ENCODE measurements at places on chromosomes 5 and 9.
A peak's percentile ranks its signal among the peaks of the same experiment; 100 is the strongest.

GRCh38 chr9:78695519-78695918, 398.6 kb downstream of the PSAT1 start:
- no peak for DNase-seq

- DNase-seq, result no peak
Observed at GRCh38 chr5:134468921-134469400, 56.5 kb upstream of the JADE2 start.

GRCh38 chr5:149426931-149427330, 47.8 kb upstream of the IL17B start:
- DNase-seq, result no peak

GRCh38 chr9:69250681-69251080, 74.3 kb upstream of the ENTREP1 start:
- DNase-seq, result no peak

DNA sequence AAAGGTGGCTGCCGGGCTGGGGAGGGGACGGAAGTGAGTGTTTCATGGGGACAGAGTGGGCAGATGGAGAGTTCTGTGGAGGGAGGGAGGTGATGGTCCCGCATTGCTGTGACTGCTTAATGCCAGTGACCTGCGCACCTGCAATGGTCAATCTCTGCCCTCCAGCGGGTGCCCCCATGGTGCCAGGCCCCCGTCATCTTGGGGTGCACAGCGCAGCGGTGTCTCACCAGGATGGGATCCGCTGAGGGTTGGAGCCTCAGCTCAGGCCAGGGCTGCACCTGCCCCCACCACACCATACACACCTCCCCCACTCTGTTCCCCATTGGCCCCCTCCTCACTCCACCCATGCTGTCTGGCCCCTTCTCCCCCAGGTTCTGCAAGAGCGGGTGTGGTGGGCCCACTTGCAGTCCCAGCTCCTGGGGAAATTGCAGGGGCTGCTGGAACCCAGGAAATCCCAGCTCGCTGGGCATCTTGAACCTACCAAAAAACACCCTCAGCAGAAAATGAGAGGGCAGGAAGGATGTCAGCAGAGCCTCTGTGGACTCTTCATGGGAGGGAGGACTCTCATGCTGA, 12.1 kb upstream of the CAMSAP1 start:
- no peak for DNase-seq

GRCh38 chr9:121813519-121814210, 162.2 kb downstream of the DAB2IP start:
- DNase-seq, result no peak

GRCh38 chr5:104594850-104595249, 1032.3 kb upstream of the NUDT12 start:
- DNase-seq, result no peak

GRCh38 chr9:91783411-91783810, 166.6 kb downstream of the ROR2 start:
- DNase-seq, result no peak

DNA sequence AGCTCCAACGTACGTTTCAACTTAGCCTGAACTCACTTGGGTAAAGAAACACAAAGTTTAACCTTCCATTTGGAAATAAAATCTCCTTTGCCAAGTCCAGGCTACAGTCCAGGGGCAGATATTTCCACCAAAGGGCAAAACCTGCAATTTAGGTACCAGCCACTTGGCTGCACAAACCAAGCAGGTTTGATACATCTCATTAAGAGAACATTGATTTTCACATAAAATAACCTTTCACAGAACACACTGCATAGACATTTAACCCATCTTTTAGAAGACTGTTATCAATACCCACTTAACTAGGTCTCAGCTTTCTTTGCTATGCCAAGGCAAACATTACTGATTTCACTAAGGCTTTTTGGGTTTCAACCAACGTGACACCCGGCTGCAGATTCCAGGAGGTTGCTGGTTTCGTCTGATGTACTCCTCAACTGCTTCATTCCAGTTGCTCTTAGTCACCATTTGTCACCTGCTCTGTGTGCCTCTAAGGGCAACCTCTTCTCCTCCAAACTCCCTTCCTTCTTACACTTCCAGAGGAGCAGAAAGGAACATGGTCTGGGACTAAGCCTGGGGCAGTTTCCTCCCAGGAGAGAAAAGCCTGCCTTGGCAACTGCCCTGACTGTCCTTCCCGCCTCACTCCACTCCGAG, 67.1 kb downstream of the EPB41L4B start:
- peak; percentile 33 for DNase-seq

DNA sequence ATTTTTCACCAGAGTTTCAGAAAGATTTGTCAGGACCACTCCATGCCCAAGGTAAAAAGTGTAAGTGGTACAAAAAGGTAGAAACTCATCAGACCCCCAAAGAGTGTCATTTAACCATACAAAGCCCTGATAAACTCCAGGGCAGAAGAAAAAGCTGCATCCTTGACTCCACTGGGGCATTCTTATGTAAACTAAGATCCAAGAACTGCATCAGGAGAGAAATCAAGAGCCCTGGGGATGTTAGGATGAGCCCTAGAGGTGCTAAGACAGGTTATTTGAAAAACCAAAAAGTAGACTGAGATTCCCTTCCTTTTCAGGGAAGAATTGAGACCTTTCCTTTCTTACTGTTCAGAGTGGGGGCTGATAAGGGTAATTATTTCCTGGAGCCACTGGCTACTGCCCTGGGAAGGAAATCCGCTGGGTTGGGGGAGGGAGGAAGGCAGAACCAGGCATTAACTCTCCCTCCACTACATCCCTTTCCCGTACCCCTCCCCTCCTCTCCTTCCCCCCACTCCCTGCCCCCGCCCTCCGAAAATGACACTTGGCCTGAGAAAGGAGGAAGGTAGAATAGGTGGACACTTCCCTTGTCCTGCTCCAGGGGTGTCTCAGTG, 54.7 kb downstream of the FXN start:
- DNase-seq, result no peak

- no peak for DNase-seq
Observed at GRCh38 chr5:40071870-40072269, 607.8 kb upstream of the PTGER4 start.

GRCh38 chr5:82185851-82186250, 92.3 kb downstream of the RPS23 start:
- DNase-seq, result no peak

- no peak for DNase-seq
Observed at GRCh38 chr9:9920425-9921060, 692.3 kb downstream of the PTPRD start.

GRCh38 chr9:98563212-98563907, 145.4 kb downstream of the GABBR2 start:
- DNase-seq, result no peak

DNA sequence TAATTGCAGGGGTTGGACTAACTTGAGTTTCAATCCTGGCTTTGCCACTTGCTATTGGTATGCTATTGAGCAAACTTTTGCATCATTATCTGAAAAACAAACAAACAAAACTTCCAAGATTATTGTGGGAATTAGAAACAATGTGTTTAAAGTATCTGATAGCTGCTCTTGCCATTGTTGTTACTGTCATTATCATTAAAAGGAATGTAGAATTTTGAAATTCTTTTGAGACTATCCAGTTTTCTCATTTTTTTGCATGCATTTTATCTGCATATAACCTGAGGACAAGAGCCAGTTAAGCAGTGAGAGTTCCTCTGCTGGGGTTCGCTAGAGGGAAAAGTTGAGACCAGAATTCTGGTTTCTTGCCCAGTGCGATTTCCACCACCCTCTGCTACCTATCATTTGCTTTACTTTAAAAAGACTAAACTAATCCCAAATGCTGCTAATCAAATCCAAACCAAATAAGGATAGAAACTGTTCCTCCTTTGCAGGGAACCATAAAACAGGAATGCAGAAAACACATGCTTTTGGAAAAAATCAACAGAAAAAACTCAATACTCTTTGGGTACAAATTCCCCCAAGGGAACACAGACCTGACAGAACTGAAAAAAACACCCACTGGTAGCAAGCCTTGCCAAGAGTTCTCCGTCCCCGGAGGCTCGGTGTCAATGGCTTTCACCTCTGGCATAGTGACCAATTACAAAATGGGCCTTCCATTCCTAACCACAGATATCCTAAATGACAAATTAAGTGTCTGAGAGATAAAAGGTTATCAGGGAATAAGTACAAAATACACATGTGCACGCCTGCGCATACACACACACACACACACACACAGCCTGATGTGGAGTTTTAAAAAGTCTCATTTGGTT, 373.7 kb downstream of the ARL15 start:
- no peak for DNase-seq

GRCh38 chr5:96967400-96967799, 31.5 kb downstream of the LNPEP start:
- no peak for DNase-seq

GRCh38 chr5:168724227-168724626, 145.1 kb upstream of the PANK3 start:
- no peak for DNase-seq

DNA sequence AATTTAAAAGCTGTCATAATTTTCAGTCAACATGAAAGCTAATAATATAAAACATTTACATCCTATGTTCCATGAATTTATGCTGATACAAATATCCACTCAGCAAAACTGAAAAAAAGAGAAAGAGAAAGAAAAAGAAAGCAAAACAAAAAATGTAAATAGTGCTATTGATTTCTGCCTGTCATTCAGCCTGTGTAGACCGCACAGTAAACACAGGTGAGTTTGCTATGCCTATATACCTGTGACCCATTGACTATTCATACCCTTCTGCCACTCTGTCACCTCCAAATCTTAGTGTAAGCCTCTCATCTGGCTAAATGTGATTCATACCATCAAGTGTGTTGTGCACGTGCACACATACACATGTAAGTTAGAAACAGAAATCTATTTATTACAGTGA, 359.0 kb upstream of the RORB start:
- no peak for DNase-seq

DNA sequence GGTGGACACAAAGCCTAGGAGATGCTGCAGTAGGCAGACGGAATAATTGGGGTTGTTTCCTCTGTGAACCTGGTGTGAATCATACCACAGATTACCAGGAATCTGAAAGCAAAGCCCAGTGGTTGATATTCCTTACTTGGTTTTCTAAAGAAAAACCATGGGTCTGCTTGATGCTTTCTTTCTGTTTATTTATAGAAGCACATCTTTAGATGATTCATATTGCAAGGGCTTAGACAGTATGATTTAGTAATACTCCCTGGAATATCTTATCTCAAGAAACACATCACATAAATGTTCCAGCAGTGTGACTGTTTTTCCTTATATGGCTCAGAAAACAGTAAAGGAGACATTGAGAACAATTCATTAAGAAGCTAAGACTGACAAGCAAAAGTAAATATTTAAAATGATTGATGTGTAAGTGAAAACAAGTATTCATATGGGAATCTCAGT, 623.3 kb downstream of the RAB3C start:
- DNase-seq, result peak; percentile 36

GRCh38 chr9:13367784-13368183, 88.3 kb upstream of the MPDZ start:
- DNase-seq, result no peak

DNA sequence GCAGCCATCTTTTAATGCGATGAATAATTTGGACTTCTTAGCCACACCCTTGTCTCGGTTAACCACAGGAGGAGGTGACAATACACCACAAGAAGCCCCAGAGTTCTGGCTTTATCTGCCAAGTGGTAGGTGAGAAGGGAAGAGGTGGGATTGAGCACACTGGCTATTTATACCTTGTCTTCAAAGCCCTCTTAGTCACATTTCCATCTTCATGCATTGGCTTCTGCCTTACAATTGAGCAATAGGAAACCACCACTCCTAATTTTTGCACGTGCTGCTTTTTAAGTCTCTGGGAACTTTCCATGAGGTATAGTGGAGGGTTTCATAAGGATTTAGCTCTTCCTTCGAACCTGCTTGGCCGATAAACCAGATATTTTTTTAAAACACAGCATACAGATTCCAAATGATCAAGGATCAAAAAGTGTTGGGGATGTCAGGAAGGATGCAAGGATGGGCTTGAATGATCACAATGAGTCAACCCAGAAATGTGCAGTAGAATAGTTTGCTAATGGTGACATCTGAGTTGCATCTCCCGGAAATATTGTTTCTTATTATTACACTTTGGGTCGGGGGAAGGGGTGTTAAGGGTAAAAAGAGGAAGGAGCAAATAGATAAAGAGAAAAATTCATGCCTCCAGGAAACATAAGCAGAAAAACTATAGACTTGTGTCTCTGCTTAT, 25.5 kb downstream of the PLAC8L1 start:
- DNase-seq, result no peak

DNA sequence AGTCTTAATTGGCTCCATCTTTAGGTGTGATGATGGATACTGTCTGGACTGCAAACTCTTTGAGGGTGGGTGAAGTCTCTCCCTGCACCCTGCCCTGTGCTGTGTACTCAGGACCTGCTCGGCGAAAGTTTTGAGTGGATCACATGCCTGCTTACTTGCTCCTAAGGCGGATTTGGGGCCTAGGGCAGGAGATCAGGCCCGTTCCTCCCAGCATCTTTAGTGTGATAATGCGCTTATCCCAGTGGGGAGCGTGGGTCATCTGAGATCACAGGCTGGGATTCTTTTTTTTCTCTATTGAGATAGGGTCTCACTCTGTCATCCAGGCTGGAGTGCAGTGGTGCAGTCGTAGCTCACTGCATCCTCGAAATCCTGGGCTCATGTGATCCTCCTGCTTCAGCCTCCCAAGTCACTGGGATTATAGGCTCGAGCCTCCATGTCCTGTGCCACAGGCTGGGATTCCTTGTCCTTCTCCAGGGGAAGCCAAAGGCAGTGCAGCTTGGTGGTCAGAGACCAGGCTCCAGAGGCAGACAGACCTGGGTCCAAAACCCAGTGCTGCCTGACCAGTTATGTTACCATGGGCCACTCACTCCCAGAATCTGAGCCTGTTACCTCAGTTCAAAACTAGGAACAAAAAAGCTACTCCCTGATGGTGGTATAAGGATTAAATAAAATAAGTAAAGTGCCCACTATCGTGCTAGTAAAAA, 59.7 kb downstream of the ZNF618 start:
- no peak for DNase-seq

GRCh38 chr9:761176-761792, 80.2 kb upstream of the DMRT1 start:
- no peak for DNase-seq

Measured in AG04449 (cell line).